ENCODE measurements at places on chromosomes 11 and 22.

GRCh38 chr11:353179-353873 is 16.0 kb upstream of the B4GALNT4 start:
- no peak for DNase-seq

- no peak for DNase-seq
These were observed 81.3 kb downstream of the C22orf31 start for GRCh38 chr22:28980326-28980725.

DNA sequence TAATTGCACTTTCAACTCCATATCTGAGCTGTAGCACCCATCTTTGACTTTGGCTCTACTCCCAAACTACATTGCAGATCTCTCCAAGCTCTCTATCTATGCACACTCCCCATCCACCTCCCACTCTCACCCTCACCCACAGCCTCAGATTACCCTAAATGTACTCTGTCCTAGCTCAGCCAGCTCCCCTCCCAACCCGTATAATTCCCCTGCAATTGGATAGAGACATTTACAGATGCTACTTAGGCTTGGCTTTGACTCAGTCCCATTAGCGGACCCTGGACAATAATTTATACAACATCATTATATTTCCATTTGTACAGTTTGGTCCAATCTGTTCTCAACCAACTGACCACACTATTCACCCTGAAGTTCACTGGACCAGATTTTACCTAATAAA is 338.9 kb upstream of the ANO3 start:
- DNase-seq = no peak

GRCh38 chr22:43216738-43217137 is 29.8 kb upstream of the TTLL12 start:
- DNase-seq = no peak

GRCh38 chr11:72962084-72962483 is 147.9 kb downstream of the ATG16L2 start:
- DNase-seq = no peak

DNA sequence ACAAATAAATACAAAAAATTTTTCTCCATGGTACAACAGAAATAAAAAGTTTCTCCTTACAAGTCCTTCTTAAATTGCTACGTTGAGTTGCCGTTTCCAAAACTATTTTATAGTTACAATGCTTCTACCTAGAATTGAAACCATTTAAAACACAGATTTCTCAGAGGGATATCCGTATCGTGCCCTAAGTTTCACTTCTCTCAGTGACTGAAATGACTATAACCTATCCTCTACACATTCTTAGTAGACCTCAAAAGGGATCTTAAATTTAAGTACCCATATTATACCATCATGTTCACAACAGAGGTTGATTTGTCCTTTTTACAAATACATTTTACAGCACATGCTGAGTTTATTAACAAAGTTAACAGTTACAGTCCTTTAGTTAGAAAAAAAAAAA is 44.1 kb downstream of the USP28 start:
- DNase-seq = no peak

Measured in stimulated activated CD8-positive, alpha-beta memory T cell treated with anti-CD3 and anti-CD28 coated beads, Interleukin-4, amount 100 ng/mL, for 24 hours (primary cell).